ENCODE measurements at places on chromosomes 7 and 10.

DNA sequence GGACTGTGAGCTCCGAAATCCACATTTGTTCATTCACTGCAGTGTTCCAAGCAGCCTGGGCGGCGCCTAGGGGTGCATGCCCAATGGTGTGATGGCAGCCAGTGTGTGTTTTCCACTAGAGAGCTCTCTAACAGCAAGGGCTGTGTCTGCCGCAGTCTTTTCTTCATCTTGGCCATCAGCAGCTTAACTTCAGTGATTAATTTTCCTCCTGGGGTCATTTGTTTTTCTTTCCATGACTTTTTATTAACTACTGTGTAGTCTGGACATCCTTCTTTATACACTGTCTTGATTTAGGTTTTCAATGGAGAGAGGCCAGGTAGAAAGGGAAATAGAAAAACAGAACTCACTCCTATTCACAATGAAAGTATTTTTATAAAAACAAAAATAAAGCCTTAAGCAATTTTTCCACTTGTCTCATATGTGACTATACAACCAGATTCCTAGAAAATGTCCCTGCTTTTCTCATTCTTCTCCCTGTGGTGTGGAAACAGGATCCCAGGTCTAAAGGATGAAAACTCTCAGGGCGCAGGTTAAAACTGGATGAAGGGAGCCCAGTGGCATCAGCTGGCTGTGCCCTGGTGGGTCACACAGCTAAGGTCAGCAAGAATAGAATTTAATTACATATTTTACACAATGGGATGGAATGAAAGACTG, 176.8 kb downstream of the PKD1L1 start:
- DNase-seq: no peak

DNA sequence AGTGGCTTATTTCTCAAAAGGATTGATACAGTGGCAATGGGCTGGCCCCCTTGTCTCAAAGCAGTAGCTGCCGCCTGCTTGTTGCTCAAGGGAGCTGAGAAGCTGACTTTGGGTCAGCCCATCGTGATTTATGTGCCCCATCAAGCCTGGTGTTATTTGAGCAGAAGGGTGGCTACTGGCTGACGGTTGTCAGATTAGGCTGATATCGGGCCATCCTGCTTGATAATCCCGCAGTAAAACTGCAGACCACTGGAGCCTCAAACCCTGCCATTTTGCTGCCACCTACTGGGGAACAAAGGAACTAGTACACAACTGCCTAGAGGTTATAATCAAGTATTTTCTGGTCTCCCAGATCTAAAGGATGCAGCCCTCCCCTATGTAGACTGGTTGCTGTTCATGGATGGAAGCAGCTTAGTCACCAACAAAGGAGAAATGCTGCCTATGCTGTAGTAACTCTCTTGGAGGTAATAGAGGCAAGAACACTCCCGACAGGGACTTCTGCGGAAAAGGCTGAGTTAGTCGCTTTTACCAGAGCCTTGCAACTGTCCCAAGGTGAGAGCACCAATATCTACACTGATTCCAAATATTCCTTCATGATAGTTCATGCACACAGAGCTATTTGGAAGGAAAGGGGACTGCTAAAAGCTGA, 65.9 kb upstream of the ZNF92 start:
- DNase-seq: peak; percentile 71

GRCh38 chr7:129343099-129343700, 91.0 kb upstream of the STRIP2 start:
- peak; percentile 76 for DNase-seq

- DNase-seq: no peak
Observed at GRCh38 chr7:45082831-45083331, 5.9 kb downstream of the NACAD start.

DNA sequence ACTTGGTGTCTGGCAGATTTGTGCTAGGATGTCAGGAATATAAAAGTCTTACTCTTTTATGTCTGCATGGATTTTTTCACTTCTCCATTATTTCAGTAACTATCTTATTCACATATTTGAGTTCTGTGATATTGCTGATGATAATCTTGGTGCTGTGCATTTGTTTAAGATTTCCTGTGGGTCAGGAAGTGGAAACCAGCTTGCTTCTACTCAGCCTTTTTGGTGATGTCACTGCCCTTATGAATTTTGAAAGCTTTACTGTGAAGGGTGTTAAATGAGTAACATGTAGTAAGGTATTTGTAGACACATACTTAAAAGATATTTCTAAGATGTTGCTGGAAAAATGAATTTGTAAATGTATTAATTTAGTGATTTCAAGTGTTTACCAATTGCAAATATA, 69.5 kb upstream of the VOPP1 start:
- peak; percentile 3 for DNase-seq

GRCh38 chr7:129821476-129821875, 131.3 kb downstream of the UBE2H start:
- DNase-seq: no peak

DNA sequence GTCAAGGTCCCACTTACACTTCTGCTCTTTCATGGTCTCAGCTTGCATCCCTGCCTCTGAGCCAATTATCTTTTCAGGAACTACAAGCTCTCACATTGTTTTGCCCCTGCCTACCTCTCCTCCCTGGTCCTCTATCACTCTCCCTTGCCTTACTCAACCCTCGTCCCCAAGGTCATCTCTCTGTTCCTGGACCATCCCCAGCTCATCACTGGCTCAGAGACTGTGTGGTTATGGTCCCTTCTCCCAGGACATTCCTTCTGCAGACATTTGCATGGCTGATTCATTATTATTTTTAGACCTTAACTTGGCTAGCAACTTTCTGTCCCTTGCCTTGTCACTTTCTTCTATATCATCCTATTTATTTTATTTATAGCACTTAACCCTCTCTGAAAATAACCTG, 17.8 kb upstream of the GPAM start:
- DNase-seq: no peak

GRCh38 chr7:106001886-106002285, 38.8 kb downstream of the CDHR3 start:
- no peak for DNase-seq

DNA sequence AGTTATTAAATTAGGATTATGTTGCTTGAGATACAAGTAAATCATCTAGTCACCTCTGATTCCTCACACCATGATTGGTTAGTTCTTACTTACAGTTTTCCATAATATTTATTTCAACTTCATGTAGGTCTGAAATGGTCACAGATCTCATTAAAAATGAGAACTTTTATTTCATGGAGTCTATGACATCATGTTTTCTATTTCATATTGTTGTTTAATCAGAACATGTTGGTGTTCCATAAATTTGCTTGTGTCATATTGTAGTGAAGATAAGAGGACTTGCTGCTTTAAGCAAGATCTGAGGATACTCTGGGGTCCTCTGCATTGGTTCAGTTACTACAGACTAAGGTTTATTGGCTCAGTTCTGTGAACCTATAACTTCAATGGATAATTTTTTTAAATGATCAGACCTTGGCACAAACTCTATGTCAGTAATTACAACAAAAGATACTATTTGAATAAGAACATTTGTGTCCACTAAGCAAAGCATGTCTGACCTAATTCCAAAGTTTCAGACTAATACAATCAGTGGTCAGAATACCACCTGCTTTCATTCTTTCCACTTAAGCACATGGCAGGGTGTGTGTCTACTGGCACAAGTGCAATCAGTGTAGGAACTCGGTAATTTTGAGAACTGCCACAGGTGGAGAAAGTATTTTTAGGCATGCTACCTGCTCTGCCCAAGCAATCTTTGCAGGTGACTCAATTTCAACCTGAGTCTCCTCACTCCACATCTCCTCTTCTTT, 68.5 kb downstream of the CCDC71L start:
- no peak for DNase-seq

- no peak for DNase-seq
Observed at GRCh38 chr10:133245439-133246235, 8.0 kb downstream of the VENTX start.

DNA sequence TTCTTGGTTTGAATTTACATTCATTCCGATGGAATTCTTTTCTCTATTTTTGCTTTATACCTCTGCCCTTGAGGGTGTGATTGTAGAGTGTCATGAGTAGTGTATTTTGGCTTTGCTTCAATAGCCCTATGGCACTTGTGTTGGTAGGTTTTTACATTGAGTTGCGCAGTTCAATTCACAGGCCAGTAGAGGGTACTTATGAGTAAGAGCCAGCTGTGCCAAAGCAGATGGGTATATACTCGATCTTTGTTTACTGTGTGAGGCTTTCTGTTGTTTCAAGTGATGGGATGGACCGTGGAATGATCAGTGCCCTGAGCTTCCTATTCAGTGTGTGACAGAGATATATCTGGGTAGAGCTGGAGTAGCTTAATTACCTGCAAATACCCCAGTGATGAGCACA, 4.3 kb upstream of the AKR1C3 start:
- peak; percentile 39 for DNase-seq

DNA sequence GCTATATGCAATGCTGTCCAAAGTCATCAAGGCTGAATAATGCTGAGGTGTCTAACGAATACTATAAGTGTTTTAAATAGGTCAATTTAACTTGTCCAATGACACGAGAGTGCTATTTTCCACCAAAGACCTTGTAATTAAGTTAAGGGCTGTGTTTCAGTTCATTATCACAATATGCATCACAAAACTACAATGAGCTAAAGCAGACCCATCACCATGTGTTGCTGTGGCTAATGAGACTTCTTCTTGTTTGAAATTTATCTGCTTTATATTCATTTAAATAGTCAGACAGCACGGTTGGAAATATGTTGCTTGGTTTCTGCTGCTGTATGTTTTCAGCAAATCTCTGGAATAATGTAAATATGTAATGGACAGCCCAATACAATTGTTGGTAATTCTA, 292.5 kb upstream of the VSTM2A start:
- DNase-seq: no peak

DNA sequence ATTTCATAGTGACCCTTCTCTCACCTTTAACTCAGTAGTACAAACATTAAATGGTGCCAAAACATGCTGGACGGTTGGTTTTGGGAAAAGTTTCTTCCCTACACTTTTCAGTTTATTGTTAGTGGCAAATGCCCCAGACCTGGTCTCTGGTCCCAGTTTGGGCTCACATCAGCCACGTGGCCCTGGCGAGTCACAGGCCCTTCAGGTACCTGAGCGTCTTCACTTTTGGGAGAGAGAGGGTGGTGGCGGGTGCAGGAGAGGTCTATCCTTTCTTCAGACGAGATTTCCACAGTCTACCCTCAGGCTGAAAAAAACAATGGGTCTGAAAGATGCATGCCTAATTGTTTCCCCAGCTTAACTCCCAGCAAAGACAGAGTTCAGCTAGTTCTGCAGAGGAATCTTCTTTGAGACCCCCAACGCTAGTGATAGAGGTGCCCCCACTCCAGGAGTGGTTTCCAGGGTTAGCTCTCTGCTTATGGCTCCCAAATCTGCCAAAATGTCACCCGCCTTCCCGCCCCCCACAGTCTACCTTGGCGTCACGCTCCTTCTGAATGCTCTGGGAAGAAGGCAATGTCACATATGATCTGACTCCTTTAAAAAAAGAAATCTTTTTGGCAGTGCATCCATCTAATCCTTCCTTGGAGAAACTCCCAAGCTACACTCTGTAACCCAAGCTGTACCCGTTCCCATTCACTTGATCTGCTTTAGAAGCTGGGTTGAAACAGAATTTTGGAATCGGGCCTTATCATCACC, 384.8 kb upstream of the FOXK1 start:
- no peak for DNase-seq

- peak; percentile 54 for DNase-seq
Observed at GRCh38 chr10:58781873-58782488, 269.3 kb downstream of the BICC1 start.

DNA sequence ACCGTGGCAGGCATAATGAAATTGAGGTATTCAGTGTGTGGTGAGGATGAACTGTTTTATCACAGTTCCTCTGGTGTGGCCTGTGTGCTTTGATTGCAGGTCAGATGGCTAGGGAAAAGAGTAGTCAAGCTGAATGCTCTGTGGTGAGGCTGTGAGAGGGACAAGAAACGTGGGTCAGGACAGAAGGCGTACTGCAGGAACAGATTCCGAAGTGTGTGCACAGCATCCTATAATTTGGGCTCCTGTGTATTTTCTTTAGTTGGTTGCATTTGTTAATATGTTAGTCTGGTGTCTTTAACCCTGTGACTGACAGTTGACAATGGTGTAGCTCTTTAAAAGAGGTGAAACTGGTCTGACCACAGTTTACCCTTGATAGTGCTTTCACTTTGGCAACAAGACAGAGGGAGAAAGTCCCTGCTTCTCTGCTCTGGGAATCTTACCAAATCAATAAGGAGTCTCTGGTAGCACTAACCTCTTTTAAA, 76.5 kb downstream of the AUTS2 start:
- DNase-seq: no peak

DNA sequence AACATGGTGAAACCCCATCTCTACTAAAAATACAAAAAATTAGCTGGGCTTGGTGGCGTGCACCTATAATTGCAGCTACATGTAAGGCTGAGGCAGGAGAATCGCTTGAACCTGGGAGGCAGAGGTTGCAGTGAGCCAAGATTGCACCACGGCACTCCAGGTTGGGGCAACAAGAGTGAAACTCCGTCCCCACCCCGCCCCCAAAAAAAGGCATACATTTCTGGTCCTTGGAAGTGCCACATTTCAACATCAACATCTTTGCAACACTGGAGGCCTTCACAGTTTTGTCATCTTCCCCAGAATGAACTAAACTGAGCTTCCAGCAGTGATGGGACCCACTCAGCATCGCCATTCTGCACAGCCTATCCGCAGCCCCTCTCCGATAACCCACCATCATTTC, 36.6 kb downstream of the FAM53B start:
- DNase-seq: no peak

GRCh38 chr10:121313119-121313875, 284.9 kb downstream of the FGFR2 start:
- no peak for DNase-seq

GRCh38 chr10:42879380-42880254, 97.0 kb downstream of the BMS1 start:
- no peak for DNase-seq

GRCh38 chr10:118763202-118763988, 8.6 kb upstream of the CACUL1 start:
- no peak for DNase-seq

DNA sequence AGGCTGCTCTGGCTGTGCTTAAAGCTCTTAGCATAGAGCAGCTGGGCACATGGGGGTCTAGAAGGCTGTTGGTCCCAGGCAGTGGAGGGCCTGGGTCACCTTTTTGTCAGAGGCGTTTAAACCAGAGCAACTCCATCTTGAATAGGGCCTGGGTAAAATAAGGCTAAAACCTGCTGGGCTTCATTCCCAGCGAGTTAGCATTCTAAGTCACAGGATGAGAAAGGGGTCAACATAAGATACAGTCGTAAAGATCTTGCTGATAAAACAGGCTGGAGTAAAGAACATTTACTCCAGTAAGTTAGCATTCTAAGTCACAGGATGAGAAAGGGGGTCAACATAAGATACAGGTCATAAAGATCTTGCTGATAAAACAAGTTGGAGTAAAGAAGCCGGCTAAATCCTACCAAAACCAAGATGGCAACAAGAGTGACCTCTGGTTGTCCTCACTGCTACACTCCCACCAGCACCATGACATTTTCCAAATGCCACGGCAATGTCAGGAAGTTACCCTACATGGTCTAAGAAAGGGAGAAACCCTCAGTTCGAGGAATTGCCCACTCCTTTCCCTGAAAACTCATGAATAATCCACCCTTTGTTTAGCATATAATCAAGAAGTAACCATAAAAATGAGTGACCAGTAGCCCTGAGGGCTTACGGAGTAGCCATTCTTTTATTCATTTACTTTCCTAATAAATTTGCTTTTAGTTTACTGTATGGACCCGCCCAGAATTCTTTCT, 96.8 kb upstream of the PCBD1 start:
- DNase-seq: no peak

GRCh38 chr10:122078965-122079795, 90.2 kb downstream of the TACC2 start:
- no peak for DNase-seq

GRCh38 chr7:22697876-22698606, 29.0 kb upstream of the IL6 start:
- no peak for DNase-seq

- DNase-seq: no peak
Observed at GRCh38 chr10:52485462-52485861, 171.4 kb downstream of the DKK1 start.

All from RKO (cell line).